ENCODE measurements at places on chromosomes 4 and X.

- DNase-seq, result no peak
These were observed 30.1 kb downstream of the GUCY1A1 start for GRCh38 chr4:155696726-155697125.

- no peak for DNase-seq
These were observed 50.1 kb downstream of the FAM53A start for GRCh38 chr4:1633993-1634392.

- DNase-seq, result no peak
These were observed 6.2 kb downstream of the PNCK start for GRCh38 chrX:153667281-153667955.

DNA sequence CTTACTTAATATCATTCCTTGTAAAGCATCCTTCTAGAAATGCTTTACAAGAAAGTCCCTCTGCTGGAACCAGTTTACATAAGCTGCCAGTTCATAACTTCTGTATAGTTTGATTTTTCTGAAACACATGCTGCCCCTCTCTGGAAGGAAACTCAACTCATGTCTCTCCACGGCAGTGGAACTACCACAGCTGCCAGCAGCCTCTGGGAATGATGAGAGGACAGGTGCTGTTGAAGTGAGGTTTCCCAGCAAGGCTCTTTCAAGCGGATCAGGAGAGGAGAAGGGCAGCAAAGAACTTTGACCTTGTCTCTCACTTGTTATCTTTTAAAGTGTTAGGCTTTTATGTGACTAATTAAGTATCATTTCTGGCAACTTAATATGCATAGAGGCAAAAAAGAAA lies 7.3 kb downstream of the GRPR start:
- DNase-seq, result no peak

GRCh38 chr4:84237008-84237407 lies 262.1 kb downstream of the NKX6-1 start:
- DNase-seq, result no peak

DNA sequence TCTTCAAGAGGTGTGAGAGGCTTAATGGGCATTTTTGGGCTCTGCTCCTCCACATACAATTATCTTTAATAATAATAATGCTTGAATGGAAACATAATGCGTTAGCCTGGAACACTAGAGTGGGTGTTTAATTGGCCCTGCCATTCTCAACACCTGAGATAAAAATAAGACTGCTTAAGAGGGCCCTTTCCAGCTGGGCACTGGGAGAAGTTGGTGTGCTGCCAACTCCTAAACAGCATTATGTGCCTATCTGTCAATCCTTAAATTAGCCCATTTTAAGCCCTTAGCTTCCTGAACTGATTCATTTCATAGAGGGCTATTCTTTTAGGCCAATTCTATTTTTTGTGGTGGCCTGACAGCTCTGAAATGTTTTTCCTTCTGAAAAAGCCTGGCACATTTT lies 211.1 kb upstream of the ZIC3 start:
- DNase-seq, result no peak

- no peak for DNase-seq
These were observed 47.4 kb downstream of the TMEM131L start for GRCh38 chr4:153513596-153513995.

DNA sequence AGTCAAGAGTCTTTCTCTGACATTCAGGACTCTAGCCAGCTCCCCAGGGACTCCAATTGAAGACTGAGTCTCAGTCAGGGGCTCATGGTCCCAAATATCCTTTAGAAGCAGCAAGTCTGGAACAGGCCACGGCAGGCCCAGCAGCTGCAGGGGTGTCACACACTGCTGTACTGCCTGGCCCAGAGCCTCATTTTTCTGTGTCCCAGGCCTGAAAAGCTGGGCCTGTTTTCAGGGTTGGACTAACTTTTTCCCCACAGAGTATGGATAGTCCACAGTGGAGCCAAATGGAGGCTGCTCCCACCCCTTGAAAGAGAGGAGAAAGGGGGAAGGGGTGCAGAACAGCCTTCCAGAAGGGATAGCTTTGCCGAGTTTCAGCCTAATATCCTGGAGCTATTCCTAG lies 146.8 kb upstream of the NALF2 start:
- DNase-seq, result no peak

DNA sequence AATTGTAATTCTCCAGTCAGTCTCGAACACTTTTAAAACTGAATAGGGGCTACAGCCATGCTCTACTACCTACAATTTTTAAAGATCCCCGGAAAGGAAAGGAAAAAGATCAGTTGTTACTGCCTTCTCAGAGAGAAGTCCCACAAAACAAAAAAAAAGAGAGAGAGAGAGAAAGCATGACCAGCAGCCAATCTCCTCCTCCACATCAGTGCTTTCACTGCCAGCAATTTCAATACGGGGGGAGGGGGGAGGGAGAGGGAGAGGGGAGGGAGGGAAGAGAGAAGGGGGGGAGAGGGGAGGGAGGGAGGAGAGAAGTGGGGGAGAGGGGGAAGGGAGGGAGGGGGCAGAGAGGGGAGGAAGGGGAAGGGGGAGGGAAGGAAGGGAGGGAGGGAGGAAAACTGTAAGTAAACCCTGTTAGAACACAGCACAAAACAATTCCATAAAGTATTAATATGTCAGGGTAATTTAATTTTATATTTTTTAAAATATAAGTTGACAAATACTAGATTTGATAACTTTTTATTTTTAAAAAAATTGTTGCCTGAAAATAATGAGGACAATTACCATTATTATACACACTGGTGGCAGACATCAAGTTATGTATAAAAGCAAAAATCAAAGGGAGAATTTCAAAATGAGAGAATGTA lies 108.0 kb downstream of the LRBA start:
- peak; percentile 39 for DNase-seq

GRCh38 chrX:85288992-85289723 lies 45.4 kb downstream of the ZNF711 start:
- no peak for DNase-seq

DNA sequence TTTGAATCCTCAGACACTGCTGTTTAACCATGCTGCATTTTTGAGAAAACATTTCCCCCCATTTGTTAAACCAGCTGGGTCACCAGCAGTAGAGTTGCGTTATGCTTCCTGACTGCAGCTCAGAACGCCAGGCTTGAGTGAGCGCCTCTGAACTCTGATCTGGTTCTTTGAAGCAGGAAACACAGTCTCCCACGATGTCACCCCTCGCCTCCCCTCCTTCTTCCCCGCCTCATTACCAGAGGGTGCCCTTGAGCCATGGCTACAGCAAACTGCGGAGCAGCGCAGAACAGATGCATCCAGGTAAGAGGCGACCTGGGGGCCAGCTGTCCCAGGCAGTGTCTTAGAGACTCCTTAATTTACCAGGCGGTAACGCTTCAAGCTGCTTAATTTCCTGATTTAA lies 78.4 kb downstream of the REPS2 start:
- DNase-seq, result no peak

DNA sequence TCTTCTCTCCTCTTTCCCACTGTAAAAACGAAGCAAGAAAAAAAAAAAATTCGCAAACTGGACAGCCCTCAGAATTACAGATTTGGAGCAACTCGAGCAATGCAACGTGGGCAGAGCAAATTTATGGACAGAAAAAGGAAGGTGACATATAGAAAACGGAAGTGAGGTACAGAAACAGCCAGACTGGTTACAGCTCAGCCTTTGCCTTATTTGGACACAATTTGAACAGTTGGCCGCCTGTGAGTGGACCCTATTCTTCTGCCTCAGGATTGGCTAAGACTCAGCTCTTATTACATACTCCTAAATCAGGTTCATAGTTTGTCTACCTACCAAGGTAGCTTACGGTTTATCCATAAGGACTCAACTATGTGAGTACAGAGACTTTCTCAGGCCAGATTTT lies 98.8 kb downstream of the SOWAHB start:
- no peak for DNase-seq

- no peak for DNase-seq
These were observed 51.3 kb downstream of the TENT5D start for GRCh38 chrX:80471582-80471981.

DNA sequence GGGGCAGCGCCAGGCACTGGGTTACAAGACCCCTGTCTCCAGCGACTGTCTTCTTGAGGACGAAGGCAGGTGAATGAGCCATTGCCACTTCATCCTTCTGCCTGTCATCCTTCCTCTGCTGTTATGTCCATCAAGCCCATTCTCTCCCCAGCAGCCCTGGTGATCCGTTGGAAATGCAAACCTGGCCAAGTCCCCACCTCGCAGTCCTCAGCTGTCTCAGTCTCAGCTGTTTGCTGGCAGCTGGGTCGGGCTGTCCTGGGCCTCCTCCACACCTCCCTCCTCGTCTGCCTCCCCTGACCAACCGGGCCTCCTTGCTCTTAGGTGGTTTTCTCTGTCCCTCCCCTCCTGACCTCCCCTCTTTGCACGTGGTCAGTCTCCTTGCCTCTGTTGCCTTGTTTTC lies 38.0 kb downstream of the PTTG2 start:
- DNase-seq, result no peak

- no peak for DNase-seq
These were observed 13.1 kb downstream of the FNIP2 start for GRCh38 chr4:158781963-158782362.

DNA sequence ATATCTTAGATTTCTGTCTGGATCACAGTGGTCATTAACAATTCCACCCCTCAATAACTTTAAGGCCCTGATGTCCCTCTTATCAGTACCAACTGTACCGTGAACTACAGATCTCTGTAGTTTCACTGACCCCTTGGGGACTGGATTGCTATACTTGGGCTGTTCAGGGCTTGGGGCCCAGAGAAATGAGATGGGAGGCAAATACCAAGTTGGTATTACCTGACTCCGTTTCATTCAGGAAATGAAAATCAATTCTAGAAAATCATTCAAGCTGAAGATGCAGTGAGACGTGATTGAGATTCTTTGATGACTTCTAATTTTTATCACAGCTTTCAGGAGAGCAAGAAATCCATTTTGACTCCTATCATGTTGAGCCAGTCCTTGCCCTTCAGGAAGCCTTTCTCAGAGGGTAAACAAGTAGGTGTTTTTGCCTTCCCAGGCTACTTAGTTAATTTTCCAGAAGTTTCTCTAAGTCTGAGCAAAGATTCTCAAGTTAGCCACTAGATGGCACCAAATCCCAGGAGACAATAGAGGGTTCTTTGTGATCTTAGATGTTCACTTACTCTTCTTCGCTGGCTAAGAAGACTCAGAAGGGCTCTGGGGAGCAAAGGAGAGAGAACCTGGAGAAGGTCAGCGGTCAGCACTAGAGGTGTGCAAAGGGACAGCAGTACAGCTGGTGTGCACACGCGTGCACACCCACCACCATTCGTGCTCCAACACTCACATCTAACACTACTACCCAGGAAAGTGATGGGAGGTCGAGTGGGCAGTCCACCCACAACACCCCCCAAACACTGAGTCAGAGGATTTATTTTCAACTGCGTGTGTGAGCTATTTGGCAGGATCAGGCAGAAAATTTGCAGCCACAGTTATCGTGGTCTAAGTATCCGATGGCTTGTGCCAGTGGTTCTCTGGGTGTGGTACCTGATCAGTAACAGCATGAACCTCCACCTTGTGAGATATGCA lies 7.4 kb downstream of the HNRNPH2 start:
- peak; percentile 76 for DNase-seq

DNA sequence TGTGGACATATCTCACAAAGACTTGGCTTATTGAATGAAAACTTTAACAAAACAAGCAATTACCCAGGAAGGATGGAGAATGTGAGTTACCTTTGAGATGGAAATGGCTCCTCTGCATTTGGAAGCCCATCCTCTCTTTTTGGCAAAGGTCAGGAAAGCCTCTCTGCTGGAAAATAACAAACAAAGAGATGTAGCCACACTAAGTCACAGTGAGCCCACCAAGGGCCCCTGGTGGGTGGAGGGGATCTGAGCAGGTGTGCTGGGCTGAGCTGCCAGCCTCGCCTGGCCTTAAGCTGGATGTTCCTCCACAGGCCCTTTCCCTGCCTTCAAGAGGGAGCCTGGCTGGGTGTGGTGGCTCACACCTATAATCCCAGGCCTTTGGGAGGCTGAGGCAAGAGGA lies 269.2 kb downstream of the HNRNPD start:
- no peak for DNase-seq

DNA sequence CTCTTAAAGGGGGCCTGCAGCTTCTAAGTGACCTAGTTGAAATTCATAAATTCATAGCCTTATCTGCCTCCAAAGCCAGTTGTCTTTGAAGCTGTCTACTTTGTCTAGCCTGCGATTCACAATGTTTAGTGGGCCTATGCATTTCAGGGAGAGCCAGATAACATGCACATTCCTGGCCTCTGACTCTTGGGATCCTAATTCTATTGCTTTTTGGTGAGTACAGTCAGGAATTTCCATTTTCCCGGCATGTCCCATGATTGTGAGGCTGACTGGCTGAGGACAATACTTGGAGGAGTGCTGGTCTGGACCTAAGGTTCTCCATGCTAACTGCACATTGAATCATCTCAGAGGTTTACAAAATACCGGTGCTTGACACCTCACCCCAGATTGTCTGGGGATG lies 155.0 kb downstream of the MSL3 start:
- no peak for DNase-seq

DNA sequence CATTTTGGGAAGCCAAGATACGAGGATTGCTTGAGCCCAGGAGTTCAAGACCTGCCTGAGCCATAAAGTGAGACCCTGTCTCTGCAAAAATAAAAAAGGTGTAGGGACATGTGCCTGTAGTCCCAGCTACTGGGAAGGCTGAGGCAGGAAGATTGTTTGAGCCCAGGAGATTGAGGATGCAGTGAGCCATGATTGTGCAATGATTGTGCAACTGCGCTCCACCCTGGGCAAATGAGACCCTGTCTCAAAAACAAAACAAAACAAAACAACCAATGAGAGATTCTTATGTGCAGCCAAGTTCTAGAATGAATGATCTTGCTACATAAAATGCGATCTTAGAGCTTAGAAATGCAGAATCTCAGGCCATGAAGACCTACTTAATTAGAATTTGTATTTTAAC lies 22.5 kb downstream of the SLC9B2 start:
- no peak for DNase-seq

GRCh38 chrX:69119122-69119521 lies 46.1 kb downstream of the PJA1 start:
- DNase-seq, result no peak

DNA sequence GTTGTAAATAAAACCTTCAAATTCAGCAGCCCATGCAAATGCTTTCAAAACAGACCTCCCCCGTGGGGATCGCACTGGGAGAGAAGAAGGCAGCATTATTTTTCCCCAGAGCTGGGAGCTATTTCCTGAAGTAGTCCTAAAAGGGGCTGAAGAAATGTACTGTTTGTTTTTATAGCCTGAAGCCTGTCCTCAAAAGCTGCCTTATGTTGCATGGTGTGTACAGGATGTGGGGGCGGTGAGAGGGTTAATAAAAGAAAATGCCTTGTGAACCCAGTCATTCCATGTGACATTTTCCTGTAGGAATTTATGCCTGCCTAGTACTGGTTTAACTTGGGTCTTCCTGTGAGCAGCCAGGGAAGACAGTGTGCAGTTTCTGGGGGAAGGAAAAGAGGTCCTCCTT lies 144.1 kb downstream of the SOWAHB start:
- no peak for DNase-seq

GRCh38 chr4:88028946-88029345 lies 21.5 kb downstream of the PKD2 start:
- DNase-seq, result no peak

DNA sequence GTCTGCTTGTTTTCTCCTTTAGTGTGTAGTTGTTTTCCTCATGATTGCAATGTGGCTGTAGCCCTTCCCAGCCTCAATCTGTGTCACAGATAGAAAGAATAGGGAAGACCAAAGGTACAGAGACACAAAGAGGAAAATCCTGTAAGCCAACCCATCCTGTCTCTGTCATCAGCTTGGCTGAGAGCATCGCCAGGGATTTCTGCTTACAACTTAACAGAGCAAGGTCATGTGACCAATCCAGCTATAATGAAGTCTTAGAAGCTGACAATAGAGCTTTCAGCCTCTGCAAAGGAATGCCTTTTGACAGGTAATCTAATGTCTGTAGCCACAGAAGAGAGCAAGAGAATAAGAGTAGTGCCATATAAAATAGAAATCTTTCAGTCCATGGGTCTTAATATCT lies 1598.0 kb upstream of the AGA start:
- no peak for DNase-seq
